ENCODE measurements at places on chromosomes 7 and 10.

- no peak for DNase-seq
Observed at GRCh38 chr10:21791276-21791675, 212.3 kb downstream of the DNAJC1 start.

DNA sequence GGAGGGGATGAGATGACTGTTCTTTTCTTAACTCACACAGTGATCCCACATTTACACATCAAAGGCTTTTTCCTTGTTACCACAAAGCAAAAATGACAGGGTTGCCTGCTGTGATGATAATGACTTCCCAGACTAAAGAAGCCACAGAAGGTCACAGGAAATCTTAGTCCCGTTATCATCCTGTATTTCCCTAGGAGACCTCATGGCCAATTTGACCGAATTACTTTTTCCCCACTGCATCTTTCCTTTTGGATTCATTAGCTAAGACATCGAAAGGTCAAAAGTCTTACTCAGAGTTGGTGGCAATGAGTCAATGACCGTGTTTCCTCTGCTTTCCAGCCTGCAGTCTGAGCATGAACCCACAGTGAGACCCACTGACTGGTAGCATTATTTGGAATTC lies 130.1 kb upstream of the INHBA start:
- no peak for DNase-seq

DNA sequence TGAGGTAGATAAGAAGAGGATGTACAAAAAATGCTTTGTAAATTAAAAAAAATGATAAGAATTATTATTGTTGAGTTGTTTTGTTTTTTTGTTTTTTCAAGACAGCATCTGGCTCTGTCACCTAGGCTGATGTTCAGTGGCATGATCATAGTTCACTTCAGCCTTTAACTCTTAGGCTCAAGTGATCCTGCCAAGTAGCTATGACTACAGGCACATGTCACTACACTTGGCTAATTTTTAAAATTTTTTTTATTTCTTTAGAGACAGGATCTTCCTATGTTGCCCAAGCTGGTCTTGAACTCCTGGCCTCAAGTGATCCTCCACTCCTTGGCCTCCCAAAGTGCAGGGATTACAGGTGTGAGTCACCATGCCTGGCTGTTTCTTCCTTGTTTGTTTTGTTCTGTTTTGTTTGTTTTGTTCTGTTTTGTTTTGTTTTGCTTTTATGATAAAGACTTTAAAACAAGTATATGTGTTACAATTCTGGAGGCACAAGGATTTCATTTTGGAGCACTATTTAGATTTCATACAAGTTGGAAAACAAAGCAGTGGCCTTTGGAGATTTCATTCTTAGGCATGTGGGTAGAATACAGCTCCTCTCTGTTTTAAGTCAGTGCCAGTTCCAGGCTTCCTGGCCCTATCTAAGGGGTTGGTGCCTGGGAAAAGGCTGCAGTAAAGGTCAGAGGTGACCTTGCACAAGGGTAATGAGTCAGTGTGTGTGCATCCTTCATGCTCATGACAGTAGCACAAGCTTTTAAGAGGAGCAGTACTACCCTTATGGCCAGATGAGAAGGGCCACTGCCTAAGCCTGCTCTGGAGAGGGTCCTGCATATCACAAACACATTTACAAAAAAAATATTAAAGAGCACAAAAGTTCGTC lies 17.9 kb downstream of the FGFBP3 start:
- peak; percentile 87 for DNase-seq

- DNase-seq: no peak
Observed at GRCh38 chr10:11805792-11806191, 17.4 kb upstream of the PROSER2 start.

DNA sequence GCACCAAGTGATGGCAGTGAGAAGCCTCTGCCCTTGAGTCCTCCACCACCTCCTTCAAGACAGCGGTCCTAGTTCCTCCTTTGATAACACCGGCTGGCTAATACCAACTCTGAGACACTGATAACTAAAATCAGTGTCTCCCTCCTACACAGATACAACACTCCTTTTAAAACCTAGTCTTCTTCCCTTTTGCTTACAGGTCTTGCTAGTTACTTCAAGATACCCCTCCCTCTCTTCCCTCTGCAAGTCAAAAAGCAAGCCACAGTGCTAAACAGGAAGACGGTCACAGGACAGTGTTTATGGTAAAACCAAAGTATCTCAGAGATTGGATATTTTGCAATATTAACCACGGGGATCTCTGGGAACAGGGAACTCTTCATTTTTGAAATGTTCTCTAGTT lies 4.6 kb downstream of the AKR1B1 start:
- no peak for DNase-seq

DNA sequence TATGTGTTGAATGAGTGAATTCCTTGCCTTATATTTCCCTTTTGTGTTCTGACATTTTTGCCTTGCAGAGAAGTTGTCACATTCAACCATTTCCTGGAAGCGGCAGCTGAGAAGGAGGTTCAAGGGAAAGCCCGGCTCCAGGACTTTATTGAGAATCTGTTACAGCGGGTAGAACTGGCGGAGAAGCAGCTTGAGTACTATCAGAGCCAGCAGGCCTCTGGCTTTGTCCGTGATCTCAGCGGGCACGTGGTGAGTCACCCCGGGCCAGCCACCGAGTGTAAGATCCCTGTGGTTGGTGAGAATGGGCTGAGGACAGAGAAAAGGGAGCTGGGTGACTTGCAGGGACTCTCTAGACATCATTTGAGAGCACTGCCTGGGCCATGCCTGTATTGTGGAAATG lies 14.2 kb downstream of the ZNF365 start:
- no peak for DNase-seq

DNA sequence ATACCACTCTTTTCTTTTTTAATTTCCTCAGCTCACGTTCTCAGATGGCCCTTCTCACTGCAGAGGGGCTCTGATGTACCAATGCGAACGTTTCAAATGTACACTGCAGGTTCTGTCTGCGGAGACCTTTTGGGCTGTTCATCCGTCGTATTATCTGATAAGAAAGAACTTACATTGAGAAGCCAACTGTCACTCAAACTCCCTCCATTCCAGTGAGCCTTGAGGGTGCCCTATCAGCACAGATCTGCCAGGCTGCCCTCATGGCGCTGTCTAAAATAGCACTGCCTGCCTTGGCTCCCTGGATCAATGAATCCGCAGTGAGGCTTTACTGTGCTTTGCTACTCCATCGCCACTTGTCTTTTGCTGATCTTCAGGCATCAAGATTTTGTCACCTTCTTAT lies 61.8 kb downstream of the ARL5B start:
- no peak for DNase-seq

- DNase-seq: peak; percentile 91
Observed at GRCh38 chr7:113118074-113118959, at the start of gene SMIM30. TSS of gene SMIM30 (minus strand) at chr7:113118554. CDS start at chr7:113117578, 976 bp downstream.

DNA sequence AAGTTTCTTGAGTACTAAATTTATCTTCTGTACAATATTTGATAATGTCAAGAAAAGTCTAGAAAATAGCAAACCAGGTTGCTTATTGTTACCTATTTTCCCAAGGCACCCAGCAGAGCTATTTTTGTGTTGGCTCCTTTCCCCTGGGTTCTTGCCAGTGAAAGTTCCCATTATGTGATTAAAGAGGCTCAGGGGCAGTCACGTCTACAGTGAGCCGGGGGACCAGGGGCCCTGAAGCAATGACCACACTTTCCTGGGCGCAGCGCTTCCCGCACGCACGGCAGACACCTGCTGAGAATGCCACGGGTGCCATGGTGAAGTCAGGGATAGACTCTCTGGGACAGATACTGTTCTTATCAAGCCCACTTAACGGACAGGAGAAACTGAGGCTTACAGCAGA lies 10.4 kb upstream of the CNPY1 start:
- DNase-seq: no peak

DNA sequence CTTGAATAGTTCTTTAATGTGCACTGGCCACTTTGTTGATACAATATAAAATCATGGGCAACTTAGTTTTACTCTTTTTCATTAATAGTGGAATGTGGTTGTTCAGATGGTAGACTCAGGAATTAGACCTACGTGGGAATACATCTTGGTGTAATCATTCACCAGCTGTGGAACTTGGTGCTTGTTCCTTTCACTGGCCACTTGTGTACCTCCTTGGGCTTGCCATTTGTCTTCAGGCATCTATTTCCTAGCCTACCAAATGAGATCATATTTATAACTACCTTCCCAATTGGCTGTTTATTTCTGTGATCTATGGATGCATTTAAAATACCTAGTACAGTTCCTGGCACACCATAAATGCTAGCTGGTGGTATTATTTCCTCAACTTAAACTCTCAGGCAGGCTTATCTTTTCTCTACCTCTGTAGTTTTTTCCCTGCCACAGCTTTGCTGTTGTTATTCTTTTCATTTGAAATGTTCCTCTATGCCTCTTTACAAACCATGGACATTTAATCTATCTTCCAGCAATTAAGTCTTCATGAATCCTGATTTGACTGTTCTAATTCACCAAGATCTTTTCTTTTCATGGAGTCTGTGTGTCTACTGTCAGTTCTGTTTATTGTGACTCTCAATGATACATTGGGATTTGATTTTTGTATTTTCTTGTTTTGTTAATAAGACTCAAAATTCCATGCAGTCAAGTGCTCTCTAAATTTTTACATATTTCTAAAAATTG lies 113.0 kb downstream of the ADAM22 start:
- DNase-seq: no peak

DNA sequence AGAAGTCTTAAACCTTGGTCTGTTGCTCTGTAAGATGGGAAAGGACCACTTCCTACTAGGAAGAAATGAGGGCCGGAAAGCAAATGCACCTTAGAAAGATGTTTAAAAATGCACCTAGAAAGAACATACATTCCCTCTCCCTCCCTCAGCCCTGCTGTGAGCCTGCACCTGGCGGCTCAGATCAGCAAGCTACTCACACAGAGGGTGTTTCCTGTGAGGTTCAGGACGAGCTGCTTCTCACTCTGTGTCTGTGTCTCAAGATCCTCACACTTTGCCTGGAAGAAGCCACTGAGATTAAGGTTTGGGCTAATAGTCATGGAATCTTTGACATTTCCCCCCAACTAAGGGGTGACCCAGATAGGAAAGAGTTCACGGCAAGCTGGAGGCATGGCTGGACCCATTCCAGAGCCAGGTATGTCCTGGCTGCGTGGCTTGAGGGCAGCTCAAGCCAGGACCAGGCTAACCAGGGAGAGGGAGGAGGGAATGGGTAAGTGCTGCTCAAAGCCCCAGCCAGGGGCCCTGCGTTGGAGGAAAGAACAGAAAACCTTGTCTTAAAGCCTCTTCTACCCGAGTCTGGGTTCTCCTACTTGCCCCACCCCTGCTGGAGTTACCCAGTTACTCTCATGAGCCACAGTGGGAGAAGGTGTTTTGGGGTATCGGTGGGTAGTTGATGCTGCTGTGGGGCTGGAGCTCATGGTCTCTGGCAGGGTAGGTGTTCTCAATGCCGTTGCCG lies 47.5 kb downstream of the PODXL start:
- DNase-seq: no peak

DNA sequence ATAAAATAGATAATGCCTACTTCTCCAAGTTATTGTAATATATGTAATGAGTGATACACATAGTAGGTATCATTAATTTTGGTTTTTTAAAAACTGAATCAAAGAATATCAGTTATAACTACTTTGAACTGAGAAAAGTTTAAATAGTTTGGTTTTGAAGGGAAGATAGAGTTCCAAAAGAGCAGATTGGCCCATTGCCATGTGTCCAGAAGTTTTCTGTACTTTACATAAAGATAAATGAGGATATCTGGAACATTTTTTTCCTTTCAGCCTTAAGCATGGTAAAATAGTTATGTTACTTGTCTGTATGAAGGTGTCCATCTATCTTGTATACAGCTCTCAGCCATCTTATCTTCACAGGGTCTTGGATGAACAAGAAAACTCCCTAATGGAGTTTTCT lies 97.9 kb upstream of the MXI1 start:
- no peak for DNase-seq

GRCh38 chr7:10521306-10521705 lies 452.4 kb upstream of the PHF14 start:
- DNase-seq: no peak

- no peak for DNase-seq
Observed at GRCh38 chr10:72687035-72687434, 4.9 kb upstream of the MCU start.

DNA sequence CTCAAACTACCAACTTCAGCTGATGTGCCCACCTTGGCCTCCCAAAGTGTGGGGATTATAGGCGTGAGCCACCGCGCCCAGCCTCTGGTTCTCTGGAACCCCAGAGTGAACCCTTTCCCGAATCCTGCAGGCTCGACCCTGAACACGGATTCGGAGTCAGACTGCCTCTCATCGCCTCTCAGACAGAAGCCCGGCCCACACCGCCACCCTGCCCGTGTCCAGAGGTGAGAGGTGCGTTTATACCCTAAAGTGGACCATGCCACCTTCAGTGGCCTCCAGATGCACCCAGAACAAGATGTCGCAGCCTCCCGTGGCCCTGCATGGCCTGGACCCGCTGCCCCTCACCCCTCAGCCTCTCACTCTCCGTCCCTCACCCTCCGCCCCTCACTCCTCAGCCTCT lies 64.9 kb upstream of the GNA12 start:
- no peak for DNase-seq

- no peak for DNase-seq
Observed at GRCh38 chr7:91033574-91033973, 230.7 kb upstream of the FZD1 start.

DNA sequence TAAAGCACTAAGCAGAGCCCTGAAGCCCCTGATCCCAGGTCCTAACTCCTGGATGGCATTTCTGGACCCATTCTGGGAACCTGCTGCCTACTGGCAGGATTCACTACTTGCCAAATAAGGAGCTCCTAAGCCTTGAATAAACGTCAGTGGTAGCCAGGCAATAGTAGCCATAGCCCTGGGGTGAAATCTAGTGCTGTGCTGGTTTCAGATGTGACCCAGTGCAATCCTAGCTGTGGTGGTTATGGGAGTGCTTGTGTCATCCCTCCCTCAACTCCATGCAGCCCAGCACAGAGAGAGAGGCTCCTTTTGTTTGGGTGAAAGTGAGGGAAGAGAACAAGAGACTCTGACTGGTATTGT lies 43.7 kb downstream of the PCLO start:
- DNase-seq: no peak

- no peak for DNase-seq
Observed at GRCh38 chr10:131134001-131134576, 177.4 kb downstream of the TCERG1L start.

GRCh38 chr10:42646687-42647640 lies 8.6 kb upstream of the ZNF33B start:
- DNase-seq: no peak

DNA sequence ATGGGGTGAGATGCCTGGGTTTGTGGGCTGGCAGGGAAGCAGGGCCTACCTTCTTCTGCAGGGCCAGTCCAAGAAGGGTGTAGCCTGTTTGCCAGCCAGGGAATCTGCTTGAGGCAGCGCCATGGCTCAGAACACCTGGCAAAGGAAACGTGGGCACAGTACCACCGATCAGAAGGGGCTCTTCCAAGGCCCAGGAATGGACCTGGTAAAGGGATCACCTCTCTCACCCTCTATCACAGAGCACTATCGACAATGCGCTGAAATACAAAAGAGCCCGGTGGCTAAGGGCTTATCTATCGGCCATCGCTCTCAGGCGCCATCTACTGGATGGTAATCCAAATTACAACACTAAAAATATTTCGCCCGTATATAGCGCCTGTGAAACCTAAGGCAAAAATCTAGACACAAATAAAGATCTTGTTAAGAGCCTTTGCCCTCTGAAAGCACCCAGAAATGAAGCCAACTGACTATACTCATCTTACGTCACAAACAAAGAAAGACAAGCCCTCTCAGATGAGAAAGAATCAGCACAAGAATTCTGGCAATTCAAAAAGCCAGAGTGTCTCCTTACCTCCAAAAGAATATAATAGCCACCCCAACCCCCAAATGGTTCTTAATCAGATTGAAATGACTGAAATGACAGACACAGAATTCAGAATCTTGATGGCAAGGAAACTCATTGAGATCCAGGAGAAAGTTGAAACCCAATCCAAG lies 217.8 kb upstream of the HPS1 start:
- peak; percentile 48 for DNase-seq

GRCh38 chr10:101120520-101120883 lies 10.6 kb upstream of the TLX1 start:
- DNase-seq: no peak
